ENCODE measurements at places on chromosomes 3 and 15.
A peak's percentile ranks its signal among the peaks of the same experiment; 100 is the strongest.

DNA sequence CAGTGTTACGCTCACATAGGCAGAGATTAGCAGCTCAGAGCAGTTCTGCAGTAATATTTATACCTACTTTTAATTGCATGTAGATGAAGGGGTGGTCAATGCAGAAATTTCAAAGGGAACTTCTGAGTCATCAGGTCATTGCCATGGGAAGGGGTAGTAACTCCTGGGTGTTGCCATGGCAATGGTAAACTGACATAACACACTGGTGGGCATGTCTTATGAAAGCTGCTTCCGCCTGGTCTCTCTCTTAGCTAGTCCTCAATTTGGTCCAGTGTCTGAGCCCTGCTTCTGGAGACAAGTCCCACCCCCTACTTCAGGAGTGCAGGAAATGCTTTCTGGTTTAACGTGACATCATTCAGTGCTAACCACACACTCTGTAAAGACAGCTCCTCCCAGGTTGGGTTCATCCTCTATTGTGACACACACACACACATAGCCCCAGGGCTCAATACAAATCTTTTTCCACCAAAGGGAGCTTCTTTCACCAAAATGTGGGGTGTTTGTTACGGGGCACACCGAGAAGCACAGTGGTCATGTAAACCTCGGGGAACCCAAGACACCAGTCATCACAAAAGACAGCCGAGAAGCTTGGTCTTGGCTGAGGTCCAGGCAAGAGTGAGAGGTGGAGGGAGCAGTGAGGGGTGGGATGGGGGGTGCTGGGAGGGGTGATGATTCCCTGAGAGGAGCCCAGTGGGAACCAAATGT, 74.5 kb downstream of the TLE3 start:
- peak; percentile 16 for DNase-seq

GRCh38 chr3:49794431-49794830, 5.2 kb downstream of the CDHR4 start:
- DNase-seq: no peak

GRCh38 chr15:35838424-35839111, 292.6 kb upstream of the DPH6 start:
- no peak for DNase-seq

DNA sequence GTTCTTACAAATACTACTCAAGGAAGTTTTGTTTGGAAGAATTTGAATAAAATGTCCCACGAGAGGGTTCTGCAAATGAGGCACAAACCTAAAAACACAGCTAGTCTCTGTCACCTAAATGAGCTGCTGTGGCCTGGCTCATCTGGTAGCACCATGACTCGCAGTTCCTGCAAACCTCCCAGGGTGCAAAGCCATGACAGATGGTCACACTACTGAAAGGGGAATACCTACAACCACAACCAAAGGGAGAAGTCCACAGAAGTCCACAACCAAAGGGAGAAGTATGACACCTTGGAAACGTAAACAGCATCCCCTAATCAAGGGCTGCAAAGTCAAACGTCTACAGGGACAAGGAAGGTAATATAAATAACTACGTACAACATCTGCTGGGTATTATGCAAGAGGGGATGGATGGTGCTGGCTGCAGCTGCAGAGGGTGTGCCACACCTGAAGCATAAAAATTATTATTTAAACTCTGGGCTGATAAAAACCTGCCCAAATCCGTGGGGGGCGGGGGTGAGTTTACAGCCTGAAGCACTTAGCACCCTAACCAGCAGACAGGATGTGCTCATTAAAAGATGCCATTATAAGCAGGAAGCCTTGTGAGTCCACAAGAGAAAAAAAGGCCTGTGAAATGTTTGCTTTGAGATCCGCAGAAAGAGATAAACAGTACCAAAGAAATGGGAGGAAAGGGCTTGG, 184.0 kb downstream of the MAGI1 start:
- no peak for DNase-seq

DNA sequence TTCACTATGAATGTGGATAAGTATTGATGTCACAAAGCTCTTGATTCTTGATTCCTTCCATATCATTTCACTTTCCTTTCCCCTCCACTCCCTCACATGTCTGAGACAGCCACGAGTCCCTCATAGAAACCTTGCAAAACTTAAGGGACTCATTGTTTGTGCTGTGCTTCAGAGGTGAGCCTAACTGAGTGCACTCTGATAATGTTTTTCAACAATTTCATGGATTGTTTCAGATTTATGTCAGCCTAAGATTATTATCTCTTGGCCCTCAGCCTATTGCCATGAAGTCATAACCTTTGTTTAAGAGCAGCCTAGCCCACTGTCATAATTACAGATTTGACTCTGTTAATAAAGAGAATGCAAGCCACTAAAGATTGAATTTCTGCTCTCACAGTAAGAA, 363.6 kb downstream of the MECOM start:
- DNase-seq: no peak

- no peak for DNase-seq
Observed at GRCh38 chr15:41987925-41988275, 15.5 kb upstream of the EHD4 start.

DNA sequence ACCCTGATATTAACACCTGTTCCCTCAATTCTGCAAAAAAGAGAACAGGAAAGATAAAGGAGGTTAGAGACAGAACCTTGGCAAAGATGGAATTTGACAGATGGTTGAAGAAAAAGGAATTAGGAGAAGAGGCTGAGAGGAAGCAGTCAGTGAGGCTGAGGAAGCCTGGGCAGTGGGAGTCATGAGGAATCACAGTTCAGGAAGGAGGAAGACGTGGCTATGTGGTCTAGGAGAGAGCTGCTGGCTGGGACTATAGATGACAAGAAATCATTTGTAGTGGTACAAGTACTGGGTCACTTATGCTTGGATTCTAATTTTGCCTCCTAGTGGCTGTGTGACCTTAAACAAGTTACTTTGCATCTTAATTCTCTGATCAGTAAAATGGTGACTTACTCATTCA, 49.0 kb downstream of the LARS2 start:
- DNase-seq: no peak

DNA sequence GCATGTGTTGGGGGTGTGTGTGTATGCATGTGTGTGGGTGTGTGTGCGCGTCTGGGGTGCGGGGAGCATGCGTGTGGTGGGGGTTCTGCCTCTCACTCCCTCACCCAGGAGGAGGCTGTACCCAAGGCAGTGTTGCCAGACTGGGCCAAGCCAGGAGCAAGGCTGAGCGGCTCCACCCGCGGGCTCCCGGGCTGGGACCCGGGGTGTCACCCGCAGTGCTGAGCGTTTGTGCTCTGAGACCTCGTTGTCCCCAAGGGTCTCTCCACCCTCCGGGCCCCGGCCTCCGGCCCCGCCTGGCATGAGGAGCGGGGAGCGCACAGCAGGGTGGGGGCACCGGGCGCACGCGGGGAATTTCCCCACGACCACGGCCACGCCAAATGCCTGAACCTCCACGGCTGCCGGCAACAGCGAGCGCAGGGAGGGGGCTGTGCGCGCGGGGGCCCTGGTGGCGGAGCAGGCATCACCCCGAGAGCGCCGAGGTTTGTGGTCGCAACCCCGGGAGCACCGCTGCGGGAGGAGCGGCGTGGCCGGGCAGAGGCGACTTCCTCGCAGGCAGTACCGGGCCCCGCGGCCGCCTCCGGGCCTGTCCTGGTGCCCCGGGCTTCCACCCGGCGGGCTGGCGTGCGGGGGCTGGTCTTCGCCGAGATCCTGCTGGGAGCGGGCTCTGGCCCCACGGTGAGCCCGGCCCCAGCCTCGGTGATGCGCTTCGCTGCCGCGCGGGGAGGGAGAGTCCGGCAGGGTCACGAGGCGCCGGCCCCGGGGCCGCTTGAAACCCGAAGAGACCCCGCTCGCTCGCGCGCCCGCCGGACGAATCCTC, 7.4 kb upstream of the OCA2 start:
- DNase-seq: no peak

GRCh38 chr15:75347222-75348033, 589 bp downstream of the NEIL1 start:
- peak; percentile 25 for DNase-seq

GRCh38 chr3:141440942-141441341, 45.9 kb upstream of the RASA2 start:
- DNase-seq: no peak

- DNase-seq: no peak
Observed at GRCh38 chr3:17947833-17948232, 205.4 kb upstream of the TBC1D5 start.

- no peak for DNase-seq
Observed at GRCh38 chr15:65374821-65375401, 2.9 kb downstream of the IGDCC3 start.

GRCh38 chr15:96274698-96275097, 55.8 kb upstream of the NR2F2 start:
- no peak for DNase-seq

DNA sequence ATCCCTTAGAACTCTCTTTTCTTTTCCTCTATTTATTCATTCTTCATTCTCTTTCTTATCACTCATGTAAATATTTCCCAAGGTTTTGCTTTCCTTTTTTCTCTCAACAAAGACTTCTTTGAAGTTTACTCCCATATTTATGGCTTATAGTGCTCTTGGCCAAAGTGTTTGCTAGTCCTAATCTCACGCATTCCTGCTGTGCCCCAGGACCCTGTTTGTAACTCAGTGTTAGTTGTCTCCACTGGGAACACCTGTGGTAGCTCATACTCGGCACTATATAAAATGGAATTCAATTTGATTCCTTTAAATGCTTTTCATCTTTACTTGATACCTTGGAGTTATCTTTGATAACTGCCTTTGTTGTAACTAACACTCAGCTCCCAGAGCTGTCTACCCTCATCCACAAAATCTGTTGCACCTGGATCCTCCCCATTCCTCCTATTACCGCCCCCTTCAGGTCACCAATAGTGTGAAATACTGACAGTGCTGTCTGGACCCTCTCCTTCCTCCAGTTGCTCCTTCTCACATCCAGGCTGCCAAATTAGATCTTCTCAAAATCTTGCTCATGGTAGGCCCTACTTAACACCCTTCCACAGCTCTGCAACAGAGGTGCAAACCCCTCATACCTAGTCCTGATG, 76.8 kb downstream of the TIGIT start:
- DNase-seq: no peak

DNA sequence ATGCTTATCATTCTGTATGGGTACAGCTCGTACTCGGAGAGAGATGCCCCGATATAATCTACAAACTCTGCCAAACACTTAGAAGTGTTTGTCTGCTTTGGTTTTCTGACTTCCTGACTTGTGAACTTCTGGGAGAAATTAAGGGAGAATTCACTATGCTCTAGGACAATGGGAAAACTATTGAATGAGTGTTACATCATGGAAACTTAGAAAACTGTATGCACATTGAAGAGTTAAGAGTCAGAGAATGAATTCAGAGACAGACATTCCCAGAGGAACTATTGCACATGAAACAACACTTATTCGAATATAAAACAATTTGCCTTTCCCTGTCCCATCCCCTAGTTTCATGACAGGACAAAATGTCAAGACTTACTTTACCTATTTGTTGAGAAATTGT, 57.8 kb downstream of the DTWD1 start:
- DNase-seq: no peak

- DNase-seq: peak; percentile 45
Observed at GRCh38 chr15:101258238-101259144, 6.6 kb upstream of the CHSY1 start.

DNA sequence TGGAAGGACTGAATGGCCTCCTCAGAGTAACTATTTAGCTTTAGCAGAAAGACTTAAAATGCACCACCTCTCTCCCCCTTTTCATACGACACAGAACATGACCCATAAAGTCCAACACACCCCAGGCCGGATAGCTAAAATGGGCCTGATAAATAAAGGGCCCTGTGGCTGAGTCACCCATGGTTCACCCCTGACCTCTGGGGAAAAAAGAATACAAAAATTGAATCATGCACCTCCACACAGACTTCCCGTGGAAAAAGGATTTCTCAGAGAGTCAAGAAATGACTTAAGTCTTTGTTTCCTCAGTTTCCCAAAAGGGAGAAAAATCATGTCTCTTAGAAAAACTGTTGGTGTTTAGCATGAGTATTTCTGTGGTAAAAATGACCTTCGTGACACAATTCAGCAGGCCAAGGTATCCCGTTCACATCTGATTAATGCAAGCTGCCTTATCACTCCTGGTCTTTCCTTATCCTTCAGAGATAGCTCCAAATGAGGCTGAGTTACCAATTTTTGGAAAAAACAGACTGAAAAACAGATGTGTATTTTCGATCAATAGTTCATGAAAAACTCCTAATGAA, 34.0 kb upstream of the ARHGEF3 start:
- DNase-seq: no peak

GRCh38 chr3:4401441-4401840, 65.6 kb downstream of the SUMF1 start:
- DNase-seq: no peak

DNA sequence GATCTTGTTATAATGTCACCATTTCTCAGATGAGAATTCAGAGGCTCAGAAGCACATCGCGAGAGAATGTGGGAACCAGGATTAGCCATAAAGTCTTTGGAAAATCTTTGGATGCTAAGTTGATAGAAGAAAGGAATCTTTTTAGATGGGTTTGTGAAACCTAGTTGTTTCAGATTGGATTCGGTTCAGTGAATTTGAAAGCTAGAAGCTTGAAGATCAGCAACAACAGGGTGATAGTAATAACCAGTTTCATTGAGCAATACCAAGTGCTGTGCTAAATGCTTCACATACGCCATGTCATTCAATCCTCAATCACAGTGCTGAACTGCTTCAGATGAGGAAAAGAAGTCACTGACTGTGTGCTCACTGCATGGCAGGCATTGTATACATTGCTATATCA, 47.4 kb upstream of the MITF start:
- no peak for DNase-seq
